ENCODE measurements at places on chromosomes 12 and 14. TPM values are rescaled to one million over a fixed set of nuclear protein-coding genes. Genes with fewer than 3 reads are reported as not detected.

OR6C74 gene
- not detected for total RNA-seq

G2E3 gene
- total RNA-seq, result 23.8 TPM

CPNE6 gene
- total RNA-seq, result not detected

RIPK3 gene
- total RNA-seq, result 5.4 TPM

ZDHHC22 gene
- total RNA-seq, result not detected

TPPP2 gene
- not detected for total RNA-seq

KLRC2 gene
- not detected for total RNA-seq

KRT74 gene
- total RNA-seq, result not detected

- no peaks in the 10 kb centered on the region for H3K4me1 ChIP-seq
- no peaks in the 10 kb centered on the region for H3K36me3 ChIP-seq
- no peak overlapping the region for H3K4me3 ChIP-seq
- no peaks in the 10 kb centered on the region for H3K27me3 ChIP-seq
- no peak for DNase-seq
- H3K27ac ChIP-seq, result no peak overlapping the region
Measured at GRCh38 chr12:94792693-94793092, 142.3 kb upstream of the TMCC3 start.

DNA sequence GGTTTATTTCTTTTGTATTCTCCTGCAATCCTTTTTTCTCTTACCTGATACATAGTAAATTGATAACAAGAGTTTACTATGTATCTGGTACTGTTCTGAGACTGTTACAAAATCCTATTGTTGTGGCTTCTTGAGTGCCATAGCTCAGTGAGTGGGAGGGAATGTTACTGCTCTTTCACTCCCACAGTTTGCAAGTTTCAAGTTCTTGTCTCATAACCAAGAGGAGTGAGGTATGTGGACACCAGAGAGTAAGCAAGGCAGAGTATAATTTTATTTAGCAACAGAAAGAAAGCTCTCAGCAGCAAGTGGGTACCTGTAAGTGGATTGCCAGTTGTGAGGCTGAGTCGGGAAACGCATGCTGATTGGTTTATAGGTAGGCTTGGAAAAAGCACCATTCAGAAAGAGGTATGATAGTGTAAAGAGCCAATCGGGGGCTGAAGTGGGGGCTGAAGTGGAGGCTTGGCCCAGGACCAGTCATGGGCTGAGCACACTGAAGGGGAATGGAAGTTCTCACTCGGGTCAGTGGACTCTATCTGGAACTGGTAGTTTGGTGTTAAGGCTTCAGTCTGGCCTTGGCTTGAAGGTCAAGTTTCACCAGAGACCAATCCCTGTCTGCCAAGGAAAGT, 850.8 kb downstream of the TMTC2 start:
- H3K27ac ChIP-seq, result no peak overlapping the region
- no peak for DNase-seq
- no peaks in the 10 kb centered on the region for H3K36me3 ChIP-seq
- H3K27me3 ChIP-seq, result no peaks in the 10 kb centered on the region
- no peaks in the 10 kb centered on the region for H3K4me1 ChIP-seq

- no peaks in the 10 kb centered on the region for H3K27me3 ChIP-seq
- no peak overlapping the region for H3K4me3 ChIP-seq
- no peaks in the 10 kb centered on the region for H3K36me3 ChIP-seq
Measured at GRCh38 chr12:28497889-28498411, 307.7 kb downstream of the CCDC91 start.

- H3K4me1 ChIP-seq, result no peaks in the 10 kb centered on the region
- no peak for DNase-seq
- no peaks in the 10 kb centered on the region for H3K36me3 ChIP-seq
- H3K4me3 ChIP-seq, result no peak overlapping the region
- H3K27ac ChIP-seq, result no peak overlapping the region
Measured at GRCh38 chr12:85296362-85296761, 16.3 kb downstream of the ALX1 start.

- H3K4me3 ChIP-seq, result peak overlapping the region; percentile 88
- H3K27me3 ChIP-seq, result no peaks in the 10 kb centered on the region
- peak overlapping the region; percentile 93 for H3K27ac ChIP-seq
- H3K4me1 ChIP-seq, result peaks cover 6% of the 10 kb centered on the region
Measured at GRCh38 chr14:52067873-52068614, 815 bp downstream of the NID2 start.

GRCh38 chr12:45634273-45634917, 95.1 kb upstream of the ARID2 start:
- H3K27ac ChIP-seq, result no peak overlapping the region
- H3K27me3 ChIP-seq, result no peaks in the 10 kb centered on the region
- DNase-seq, result no peak
- H3K4me3 ChIP-seq, result no peak overlapping the region
- no peaks in the 10 kb centered on the region for H3K36me3 ChIP-seq

GRCh38 chr14:89303456-89304435, 113.3 kb downstream of the FOXN3 start:
- no peaks in the 10 kb centered on the region for H3K36me3 ChIP-seq
- peak; percentile 65 for DNase-seq
- H3K4me1 ChIP-seq, result peaks cover 4% of the 10 kb centered on the region
- H3K27me3 ChIP-seq, result no peaks in the 10 kb centered on the region
- H3K27ac ChIP-seq, result peak overlapping the region; percentile 83
- H3K4me3 ChIP-seq, result peak overlapping the region; percentile 22

DNA sequence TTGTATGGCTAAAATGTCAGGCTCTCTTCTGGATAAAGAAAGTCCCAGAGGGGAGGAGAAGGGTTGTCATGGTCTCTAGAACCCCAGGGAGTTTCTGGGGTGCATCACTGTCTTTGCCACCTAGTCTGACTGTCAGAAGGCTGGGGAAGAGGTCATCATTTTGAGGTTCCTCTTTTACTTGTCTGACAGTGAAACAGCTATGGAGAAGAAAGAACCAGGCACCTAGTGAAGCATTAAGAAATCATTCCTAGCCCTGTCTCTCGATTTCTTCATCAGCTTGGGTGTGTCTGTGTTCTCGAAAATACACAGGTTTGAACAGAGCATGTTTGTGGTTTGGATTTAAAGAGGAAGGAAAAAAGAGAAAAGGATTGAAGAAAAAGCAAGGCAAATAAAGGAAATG, 158.7 kb upstream of the LRIG3 start:
- no peak for DNase-seq
- no peaks in the 10 kb centered on the region for H3K4me1 ChIP-seq
- no peaks in the 10 kb centered on the region for H3K27me3 ChIP-seq

DNA sequence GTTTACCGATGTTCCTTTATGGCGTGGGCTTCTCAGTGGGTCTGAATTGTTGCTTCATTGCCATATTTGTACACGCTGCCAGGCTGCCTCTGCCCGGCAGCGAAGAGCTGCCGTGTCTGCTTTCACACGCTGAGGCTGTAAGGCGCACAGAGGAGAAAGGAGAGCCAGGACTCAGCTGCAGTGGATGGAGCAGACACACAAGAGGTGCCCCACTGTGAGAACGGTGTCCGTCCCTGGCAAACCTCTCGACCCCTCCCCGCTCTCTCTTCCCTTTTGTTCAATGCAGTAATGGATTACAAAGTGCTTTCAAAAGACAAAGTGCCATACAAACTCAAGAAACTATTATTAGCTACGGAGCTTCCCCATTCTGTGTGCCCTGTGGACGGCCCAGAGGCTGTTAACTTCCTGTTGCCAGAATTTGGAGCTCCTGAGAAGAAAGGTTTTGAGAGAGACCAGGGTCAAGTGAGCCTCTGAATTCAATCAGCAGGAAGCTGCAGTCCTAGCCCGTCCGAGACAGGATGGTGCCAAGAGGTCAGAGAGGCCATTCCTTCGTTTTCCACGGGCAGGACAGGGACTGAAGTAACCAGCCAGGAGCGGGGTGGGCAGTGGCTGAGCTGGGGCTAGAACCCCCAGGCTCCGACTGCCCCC, 15.8 kb downstream of the CCND2 start:
- no peaks in the 10 kb centered on the region for H3K4me1 ChIP-seq
- peak overlapping the region; percentile 8 for H3K27ac ChIP-seq
- no peak for DNase-seq
- no peaks in the 10 kb centered on the region for H3K27me3 ChIP-seq
- H3K4me3 ChIP-seq, result no peak overlapping the region

DNA sequence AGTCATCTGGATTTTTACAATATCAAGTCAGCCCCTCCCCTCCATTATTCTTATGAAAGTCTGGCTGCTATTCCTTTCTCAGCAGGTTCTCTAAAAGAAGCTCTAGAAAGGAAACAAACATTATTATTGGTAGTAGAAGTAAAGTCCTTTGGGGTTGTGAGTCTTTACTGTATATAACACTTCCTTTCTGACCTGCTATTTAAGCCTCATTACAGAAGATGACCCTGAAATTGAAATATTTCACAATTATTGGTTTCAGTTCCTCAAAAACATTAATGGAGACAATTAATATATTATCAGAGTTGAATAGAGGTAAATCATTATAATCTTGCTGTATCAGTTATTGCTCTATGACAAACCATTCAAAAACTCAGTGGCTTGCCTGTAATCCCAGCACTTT, 19.3 kb downstream of the PLEKHA5 start:
- H3K36me3 ChIP-seq, result no peaks in the 10 kb centered on the region
- H3K4me3 ChIP-seq, result no peak overlapping the region
- H3K4me1 ChIP-seq, result peaks cover 7% of the 10 kb centered on the region
- no peak for DNase-seq
- no peaks in the 10 kb centered on the region for H3K27me3 ChIP-seq

DNA sequence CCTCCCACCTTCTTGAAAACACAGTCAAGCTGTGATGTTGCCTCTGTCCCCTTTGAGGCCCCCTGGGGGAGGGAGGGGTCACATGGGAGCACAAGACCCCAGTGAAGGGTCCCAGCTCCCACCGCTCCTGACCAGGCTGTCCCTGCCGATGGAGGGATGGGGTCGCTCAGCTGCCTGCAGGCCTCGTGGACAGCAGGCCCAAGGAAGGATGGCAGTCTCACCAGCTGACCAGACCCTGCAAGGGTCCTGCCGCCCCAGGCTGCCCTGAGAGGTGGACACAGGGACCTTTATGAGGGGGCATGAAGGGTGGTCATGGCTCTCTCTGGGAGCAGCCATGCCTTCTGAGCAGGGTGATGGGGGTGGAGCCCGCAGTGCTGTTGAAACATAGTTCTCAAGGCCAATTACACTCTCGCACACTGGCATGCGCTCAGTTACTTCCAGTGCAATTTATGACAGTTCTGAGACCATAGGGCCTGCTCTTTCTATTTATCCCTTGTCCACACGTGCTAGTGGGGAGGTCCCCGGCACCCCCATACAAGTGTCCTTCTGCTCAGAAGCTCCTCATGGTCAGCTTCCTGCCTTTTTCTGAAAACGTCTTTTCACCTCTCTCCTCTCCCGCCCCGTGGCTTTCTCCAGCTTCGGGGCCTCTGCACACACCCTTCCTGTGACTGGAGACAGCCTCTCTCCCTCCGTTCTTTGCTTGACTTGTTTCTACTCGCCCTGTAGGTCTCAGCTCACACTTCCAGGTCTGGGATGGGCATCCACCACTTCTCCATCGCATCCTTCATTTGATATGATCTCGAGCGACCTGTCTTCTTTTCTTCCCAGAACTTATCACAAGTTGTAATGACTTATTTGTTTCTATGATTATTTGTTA, 313.1 kb downstream of the ADGRD1 start:
- no peaks in the 10 kb centered on the region for H3K4me1 ChIP-seq
- no peaks in the 10 kb centered on the region for H3K27me3 ChIP-seq
- no peaks in the 10 kb centered on the region for H3K36me3 ChIP-seq
- no peak overlapping the region for H3K27ac ChIP-seq
- no peak overlapping the region for H3K4me3 ChIP-seq

GRCh38 chr12:6700646-6701051, at the start of gene PIANP:
Gene PIANP (minus strand): TSS chr12:6700815. CDS start chr12:6698061, 2,754 bp downstream.
- H3K27ac ChIP-seq, result peak within 1 kb of the TSS; percentile 23
- DNase-seq, result peak; percentile 53
- H3K27me3 ChIP-seq, result peaks cover 5% of the 10 kb centered on the region
- H3K4me3 ChIP-seq, result peak within 1 kb of the TSS; percentile 65
- no peaks in the 10 kb centered on the region for H3K4me1 ChIP-seq

DNA sequence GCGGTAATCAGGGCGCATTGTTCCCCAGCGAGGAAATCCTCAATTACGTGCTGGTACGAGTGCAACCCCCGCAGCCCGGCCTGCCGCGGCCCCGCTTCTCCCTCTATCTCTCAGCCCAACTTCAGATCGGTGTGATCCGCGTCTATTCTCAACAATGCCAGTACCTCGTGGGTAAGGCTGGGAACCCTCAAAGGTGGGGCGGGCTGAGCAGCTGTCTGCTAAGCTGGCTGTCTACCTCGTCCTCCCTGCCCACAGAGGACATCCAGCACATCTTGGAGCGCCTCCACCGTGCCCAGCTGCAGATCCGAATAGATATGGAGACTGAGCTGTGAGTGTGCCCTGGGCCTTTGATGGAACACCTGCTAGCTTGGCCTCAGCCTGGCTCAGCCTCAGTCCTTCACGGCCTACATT, 996 bp downstream of the REC8 start:
- H3K4me1 ChIP-seq, result no peaks in the 10 kb centered on the region
- DNase-seq, result no peak
- no peaks in the 10 kb centered on the region for H3K27me3 ChIP-seq
- no peaks in the 10 kb centered on the region for H3K36me3 ChIP-seq
- no peak overlapping the region for H3K4me3 ChIP-seq

DNA sequence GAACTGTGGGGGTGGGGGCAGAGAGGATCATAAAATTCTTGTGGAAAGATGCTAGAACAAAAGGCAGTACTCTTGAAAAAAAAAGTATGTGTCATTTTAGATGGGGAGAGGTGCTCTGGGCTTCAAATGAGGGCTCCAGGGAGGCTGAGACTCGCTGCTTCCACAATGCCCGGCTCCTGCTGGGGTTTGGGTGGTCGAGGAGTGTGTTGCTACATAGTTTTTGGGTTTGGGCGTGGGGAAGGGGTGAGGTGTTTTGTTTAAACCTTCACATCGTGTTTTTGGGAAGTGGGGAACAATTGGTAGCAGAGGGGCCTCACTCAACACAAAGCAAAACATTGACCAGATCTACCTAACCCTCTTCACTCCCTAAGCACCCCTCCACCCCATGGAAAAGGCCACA, 8.1 kb downstream of the ISCA2 start:
- no peaks in the 10 kb centered on the region for H3K4me1 ChIP-seq
- H3K36me3 ChIP-seq, result no peaks in the 10 kb centered on the region
- H3K4me3 ChIP-seq, result no peak overlapping the region
- no peaks in the 10 kb centered on the region for H3K27me3 ChIP-seq
